EL (cell line): ENCODE measurements at places on chromosomes 16 and 17.
A peak's percentile ranks its signal among the peaks of the same experiment; 100 is the strongest.

GRCh38 chr16:72814226-72814625 lies 233.7 kb downstream of the ZFHX3 start:
- no peak for DNase-seq

DNA sequence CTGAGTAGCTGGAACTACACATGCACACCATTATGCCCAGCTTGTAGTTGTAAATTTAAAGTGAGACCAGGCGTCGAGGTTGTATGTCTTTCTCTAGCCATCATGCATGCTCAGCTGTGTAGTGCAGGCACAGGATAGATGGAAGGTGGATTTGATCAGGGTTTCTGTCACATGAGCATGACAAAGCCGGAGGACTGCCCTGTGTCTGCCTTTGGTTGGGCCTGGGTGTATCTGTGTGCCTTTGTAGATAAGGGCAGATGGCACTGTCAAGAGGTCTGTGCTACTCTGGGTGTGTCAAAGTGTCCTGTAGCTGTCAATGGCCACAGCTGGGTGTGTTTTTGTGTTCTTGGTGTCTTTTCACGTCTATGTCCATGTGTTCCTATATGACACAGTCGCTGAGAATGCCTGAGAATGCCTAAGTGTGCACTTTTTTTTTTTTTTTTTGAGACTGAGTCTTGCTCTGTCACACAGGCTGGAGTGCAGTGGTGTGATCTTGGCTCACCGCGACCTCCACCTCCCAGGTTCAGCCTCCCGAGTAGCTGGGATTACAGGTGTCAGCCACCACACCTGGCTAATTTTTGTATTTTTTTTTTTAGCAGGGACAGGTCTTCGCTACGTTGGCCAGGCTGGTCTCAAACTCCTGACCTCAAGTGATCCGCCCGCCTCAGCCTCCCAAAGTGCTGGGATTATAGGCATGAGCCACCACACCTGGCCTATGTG lies 4.1 kb upstream of the NAGS start:
- DNase-seq = no peak

GRCh38 chr16:89525146-89525913 lies 17.1 kb downstream of the SPG7 start:
- DNase-seq = no peak

- no peak for DNase-seq
These were observed 5.2 kb upstream of the TMEM97 start for GRCh38 chr17:28313841-28314240.

DNA sequence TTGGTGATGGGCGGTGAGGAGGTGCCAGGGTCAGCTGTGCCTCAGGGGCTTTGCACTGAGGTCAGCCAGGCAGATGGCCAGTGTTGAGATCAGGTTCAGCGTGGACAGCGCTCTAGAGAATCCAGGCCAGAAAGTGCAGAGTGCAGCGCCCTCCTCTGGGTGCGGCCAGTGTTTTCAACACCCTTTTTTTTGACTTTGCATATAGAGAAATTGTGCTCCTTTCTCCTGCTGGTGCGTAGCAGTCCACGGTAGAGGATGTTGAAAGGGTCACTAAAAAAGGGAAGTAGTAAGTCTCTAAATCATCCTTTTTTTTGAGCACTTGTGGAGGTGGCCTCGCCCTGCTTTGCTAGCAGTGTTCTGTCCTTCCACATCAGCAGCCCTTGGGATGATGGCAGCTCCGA lies 53.9 kb downstream of the BANP start:
- no peak for DNase-seq

DNA sequence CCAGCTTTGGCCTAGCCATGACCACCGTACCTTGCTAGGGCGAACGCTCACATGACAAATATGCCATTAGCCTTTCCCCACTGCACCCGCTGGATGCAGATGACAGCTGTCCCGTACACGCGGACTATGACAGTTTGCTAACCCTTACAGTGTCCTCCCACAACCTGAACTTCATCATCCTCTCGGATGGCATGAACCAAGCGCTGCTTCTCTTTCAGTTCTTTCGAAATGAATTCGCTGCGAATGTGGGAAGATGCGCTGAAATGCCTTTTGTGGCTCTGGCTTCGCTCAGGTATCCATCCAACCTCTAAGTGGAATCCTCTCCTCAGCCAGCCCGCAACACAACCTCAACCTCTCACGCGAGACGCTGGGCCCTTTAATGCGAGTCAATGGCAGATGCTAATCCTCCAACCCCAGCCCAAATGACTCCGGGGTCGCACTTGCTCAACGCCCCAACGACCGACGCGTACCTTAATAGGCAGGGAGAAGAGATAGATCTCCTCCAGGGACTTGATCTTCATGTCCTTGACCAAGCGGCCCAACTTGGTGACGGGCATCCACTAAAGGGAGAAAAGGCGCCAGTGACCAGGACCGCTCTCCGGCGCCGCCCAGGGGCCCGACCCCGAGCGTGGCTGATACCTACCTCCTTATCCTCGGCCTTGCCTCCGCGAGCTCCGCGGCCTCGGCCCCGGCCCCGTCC lies 670 bp downstream of the RPS2 start:
- no peak for DNase-seq

- DNase-seq = no peak
These were observed 55.8 kb downstream of the SALL1 start for GRCh38 chr16:51095084-51095881.

GRCh38 chr17:81002013-81002384 lies 10.4 kb downstream of the CHMP6 start:
- DNase-seq = no peak

GRCh38 chr16:25155553-25156460 lies 44.3 kb downstream of the LCMT1 start:
- peak; percentile 13 for DNase-seq

DNA sequence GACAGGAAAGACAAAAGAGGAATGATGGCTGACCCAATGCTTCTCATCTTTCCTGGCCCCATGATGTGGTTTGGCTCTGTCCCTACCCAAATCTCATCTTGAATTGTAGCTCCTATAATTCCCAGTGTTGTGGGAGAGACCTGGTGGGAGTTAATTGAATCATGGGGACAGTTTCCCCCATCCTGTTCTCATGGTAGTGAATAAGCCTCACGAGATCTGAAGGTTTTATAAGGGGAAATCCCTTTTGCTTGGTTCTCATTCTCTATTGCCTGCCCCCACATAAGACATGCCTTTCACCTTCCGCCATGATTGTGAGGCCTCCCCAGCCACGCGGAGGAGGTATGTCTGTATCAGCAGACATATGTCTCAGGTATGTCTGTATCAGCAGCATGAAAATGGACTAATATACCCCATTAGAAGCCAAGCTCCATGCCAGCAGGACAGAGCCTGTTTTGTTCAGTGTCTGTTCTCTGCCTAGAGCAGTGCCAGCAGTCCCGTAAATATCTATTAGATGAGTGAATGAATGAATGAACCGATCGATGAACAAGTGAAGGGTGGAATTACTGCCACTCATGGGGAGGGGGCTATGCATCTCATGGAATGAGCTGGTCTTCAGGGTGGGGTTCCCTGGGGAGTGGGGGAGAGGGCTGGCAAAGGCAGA lies 304.4 kb downstream of the SOX9 start:
- DNase-seq = no peak

GRCh38 chr17:48006936-48007709 lies 30.5 kb downstream of the COPZ2 start:
- DNase-seq = no peak

- no peak for DNase-seq
These were observed 13.1 kb downstream of the SOST start for GRCh38 chr17:43745541-43745940.

DNA sequence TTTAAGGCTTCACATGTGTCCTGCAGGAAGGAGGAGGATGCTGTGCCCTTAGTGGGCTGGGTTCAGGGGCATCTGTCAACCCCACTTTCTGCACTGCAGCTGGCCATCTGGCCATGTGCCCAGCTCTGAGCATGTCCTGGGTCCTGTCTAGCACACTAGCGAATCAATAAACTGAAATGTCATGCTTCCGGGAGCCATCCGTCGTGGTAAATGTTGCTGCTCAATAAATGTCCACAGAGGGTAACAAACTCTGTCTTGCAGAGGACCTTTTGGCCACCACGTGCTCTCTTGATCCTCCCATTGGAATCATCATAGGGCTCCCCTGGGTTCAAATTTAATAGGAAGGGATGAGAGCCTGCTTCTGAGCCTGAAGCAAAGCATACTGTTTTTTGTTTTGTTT lies 168.6 kb upstream of the PIRT start:
- DNase-seq = no peak

DNA sequence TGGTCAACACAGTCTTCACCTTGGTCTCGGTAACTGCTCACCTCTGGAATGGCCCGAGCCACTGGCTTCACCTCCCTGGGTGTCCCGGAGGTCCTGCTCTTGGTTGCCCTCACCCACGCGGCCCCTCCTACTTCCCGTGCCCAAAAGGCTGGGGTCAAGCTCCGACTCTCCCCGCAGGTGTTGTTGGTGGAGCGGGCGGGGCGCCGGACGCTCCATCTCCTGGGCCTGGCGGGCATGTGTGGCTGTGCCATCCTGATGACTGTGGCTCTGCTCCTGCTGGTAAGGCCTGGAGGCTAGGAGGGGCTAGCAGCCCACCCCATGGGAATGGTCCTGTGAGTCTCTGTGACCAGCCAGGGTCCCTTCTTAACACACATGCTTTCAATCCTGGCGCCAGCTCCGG lies 3.4 kb downstream of the SLC2A4 start:
- DNase-seq = no peak

GRCh38 chr16:64397042-64397441 lies 724.8 kb downstream of the CDH11 start:
- DNase-seq = peak; percentile 58
